Tibial nerve (tissue), 4 donors: ENCODE measurements at places on chromosomes 16 and 17.

DNA sequence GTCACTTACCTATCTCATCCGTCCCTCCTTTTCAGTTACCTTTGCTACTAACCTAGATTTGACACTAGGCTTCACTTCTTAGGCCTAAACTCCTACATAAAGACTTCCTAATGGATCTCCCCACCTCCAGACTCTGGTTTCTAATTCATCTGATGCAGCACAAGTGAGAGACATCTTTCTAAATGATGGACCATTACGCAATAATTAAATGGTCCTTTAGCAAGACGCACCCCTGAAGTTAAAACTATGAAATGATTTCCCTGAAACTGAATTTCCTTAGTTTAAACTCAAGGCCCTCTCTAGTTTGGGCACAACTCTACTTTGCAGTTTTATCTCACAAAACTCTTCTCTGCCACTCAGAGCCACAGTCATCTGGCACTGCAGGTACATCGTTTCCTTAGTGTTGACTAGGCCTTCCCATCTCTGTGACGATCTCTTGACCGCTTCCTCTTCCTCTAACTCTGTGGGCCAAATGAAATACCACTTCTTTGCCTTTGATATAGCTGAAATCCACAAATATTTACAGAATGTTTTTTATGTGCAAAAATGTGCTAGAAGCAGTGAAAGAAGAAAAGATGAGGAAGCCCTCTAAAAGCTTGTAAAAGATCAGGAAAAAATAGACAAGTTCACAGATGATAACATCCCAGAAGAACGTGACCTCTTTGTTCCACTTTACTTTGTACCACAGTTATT is 3.3 kb downstream of the SYNRG start:
- no peak for DNase-seq

GRCh38 chr17:22435231-22435974 is 743.1 kb downstream of the KCNJ18 start:
- DNase-seq = no peak

DNA sequence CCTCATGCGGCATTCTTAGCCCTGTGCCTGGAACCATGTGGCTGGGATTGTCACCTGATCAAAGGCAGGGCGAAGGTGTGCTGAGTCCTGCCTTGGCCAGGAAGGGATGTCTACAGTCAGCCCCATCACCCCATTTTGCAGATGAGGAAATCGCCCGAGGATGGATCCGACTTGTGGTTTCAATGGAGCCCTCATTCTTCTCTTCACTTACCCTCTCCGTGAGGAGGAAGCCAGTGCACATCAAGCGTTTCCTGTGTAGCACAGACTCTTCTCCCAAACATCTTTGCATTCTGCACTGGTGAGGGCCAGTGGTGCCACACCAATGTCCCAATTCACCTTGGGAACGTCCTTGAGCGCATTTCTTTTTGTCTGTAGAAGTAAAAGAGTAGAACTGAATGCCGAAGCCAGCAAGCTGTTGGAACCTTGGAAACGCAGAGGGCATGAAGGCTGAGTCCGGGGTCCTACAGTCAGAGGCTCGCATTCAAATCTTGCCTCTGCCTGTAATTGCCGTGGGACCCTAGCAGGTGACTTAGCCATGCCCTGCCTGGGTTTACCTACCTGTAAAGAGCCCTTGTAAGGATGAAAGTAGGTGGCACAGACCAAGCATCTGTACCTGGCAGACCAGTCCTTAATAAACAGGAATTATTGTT is 85.4 kb downstream of the IRF8 start:
- DNase-seq = no peak

DNA sequence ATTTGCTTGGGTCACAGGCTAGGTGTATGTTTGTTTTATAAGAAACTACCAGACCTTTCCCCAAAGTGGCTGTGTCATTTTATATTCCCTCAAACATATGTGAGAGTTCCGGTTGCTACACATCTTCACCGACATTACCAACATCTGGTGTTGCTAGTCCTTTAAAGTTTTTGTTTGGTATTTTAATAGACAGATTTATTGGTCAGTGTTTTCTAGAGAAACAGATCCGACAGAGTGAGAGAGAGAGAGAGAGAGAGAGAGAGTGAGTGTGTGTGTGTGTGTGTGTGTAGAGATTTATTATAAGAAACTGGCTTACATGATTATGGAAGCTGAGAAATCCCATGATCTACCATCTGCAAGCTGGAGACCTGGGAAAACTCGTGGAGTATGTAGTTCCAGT is 31.0 kb downstream of the LDHD start:
- no peak for DNase-seq
